HT1080 (cell line): ENCODE measurements at places on chromosomes 12 and 14.

- DNase-seq, result no peak
Observed at GRCh38 chr14:74018174-74018585, 908 bp downstream of the ENTPD5 start.

GRCh38 chr12:100020370-100020769, 35.6 kb upstream of the ANKS1B start:
- peak; percentile 18 for DNase-seq

- no peak for DNase-seq
Observed at GRCh38 chr12:8088574-8088973, 6.5 kb downstream of the NECAP1 start.

GRCh38 chr12:7373226-7373625, 69.4 kb downstream of the ACSM4 start:
- no peak for DNase-seq

GRCh38 chr14:33564774-33565630, 385.9 kb downstream of the EGLN3 start:
- DNase-seq, result peak; percentile 91

DNA sequence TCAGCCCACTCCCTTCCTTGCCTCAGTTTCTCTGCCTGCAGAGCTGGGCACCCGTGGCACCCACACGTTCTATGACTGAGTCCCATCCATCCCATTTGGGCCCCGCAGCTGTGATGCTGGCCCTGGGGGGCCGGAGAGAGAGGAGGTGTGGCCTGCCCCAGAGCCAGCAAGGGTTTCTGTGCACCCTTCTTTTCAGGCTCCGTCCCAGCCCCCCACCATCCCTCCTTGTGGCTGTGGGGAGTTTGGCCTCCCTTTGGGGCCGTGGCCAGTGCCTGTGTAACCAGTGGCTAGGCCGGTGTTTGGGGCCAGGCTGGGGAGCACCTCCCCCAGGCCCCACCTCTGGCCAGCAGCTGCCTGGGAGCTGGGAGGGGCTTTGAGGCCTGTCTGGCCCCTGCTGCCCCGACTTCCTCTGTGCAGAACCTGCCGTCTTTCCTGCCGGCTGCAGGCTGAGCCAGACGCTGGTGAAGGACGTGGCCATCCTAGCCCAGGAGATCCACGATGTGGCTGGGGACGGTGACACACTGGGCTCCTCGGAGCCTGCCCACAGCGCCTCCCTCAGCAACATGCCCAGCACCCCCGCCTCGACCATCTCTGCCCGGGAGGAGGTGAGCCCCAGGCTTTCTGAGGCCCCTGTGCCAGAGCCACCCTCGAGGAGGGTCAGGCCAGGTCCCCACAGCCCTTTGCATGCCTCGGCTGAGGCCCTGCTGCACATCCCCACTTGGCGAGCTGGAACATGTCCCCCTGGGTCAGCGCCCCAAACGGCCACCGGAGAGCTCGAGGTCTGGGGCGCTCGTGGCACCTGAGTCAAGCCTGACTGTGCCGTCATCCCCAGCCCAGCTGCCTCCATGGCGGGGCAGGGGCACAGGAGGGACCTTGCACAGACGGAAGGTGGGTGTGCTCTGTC, 27.7 kb downstream of the CEP170B start:
- no peak for DNase-seq

DNA sequence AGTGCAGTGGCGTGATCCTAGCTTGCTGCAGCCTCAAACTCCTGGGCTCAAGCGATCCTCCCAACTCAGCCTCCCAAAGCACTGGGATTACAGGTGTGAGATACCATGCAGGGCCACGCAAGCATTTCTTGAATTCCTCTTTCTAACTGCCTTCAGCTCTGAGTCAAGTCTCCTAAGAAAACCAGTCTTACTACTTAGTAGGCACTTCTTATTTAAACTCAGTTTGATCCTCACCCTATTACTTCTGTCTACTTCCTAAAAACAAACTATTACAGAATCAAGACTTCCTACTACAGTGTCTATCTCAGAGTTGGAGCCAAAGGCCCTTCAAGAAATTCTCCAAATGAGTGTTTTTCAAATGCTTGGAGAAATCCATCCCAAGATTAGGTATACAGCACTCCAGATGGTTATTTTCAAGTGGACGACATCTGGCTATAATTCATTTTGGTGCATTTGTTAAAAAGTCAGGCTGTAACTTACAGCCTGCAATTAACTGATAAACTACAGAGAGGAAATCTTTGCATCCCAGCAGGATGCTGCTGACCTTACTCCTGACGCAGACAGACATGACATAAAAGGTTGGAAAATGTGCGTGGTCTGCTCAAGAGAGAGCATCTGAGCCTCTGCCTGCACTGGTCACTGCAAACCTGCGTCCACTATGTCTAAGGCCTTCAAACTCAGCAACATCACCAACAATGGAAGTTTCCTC, 34.7 kb downstream of the SSH1 start:
- DNase-seq, result no peak

DNA sequence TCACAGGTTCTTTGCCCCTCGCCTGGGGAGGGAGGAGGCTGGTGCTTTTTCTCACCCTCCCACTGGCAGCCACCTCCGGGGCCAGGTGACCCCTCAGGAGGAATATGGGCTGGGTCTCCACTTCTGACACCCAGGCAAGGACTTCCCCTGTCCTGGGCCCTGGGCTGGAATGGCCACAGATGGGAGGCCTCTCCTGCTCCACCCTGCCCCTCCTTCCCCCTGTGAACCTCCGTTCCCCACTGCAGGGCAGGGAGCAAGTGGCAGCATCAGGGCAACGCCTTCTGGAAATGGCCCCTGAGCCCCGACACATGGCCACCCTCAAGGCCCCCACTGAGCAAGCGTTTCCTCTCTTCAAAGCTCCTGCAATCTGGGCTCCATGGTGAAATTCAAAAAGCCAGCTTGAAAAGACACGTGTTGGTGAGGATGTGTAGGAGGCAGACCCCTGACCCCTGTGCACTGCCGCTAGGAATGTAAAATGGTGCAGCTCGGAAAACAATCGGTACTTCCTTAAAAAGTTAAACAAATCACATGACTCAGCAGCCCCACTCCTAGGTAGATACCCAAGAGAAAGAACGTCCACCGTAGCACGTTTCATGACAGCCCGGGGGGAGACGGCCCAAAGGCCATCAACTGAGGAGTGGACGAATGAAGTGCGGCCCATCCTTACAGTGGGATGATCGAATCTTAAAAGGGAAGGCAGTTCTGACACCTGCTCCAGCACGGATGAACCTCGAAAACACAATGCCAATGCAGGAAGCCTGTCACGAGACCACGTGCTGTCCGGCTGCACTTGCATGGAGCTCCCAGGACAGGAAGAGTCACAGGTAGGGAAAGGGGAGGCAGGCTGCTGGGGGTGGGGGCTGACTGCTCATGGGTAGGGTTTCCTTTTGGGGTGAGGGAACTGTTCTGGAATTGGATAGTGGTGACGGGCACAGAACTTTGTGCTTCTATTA, 11.5 kb downstream of the XRCC3 start:
- no peak for DNase-seq

DNA sequence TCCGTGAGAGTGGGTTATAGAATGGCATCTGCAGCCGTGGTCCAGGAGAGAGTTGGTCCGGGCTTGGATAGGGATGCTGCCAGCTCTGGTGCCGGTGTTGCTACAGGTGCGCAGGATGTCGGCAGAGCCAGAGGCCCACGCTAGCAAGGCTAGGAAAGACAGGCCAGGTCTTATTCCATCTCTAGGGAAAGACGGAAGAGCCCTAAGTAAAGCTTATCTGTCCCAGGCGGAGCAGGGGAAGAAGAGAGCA, 485 bp upstream of the PSME1 start:
- DNase-seq, result no peak

GRCh38 chr14:28461389-28461788, 305.2 kb upstream of the FOXG1 start:
- peak; percentile 9 for DNase-seq

- DNase-seq, result no peak
Observed at GRCh38 chr12:41636653-41637052, 448.5 kb downstream of the PDZRN4 start.

DNA sequence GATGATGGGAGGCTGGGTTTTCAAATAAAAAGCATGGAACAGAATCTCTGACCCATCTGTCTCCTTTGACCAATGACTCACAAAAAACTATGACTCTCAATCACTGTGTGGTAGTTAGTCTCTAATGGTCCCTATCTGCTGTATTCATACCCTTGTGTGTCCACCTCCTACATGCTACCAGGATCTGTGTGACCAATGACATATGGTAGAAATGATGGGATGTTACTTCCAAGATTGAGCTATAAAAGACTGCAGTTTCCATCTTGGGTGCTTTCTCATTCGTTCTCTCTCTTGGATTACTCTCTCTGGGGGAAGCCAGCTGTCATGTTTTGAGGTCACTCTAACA, 144.7 kb upstream of the BTG1 start:
- DNase-seq, result no peak

GRCh38 chr14:49774106-49774505, 6.2 kb downstream of the KLHDC2 start:
- no peak for DNase-seq

DNA sequence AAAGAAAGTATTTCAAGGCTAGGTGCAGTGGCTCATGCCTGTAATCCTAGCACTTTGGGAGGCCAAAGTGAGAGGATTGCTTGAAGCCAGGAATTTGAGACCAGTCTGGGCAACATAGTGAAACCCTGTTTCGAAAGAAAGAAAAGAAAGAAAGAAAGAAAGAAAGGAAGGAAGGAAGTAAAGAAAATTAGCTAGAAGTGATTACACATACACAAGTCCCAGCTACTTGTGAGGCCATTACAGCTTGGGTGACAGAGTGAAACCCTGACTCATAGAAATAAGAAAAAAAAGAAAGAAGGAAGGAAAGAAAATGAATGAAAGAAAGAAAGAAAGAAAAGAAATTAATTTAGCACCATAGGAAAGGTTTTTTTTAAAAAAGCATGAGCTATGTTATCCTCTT, 33.3 kb upstream of the PPP1CC start:
- DNase-seq, result no peak

- DNase-seq, result no peak
Observed at GRCh38 chr12:56958422-56958821, 1.0 kb upstream of the RDH16 start.
